ENCODE measurements at places on chromosomes 2 and 18.

- no peak for DNase-seq
These were observed 490.0 kb downstream of the TXNL1 start for GRCh38 chr18:56148373-56148772.

DNA sequence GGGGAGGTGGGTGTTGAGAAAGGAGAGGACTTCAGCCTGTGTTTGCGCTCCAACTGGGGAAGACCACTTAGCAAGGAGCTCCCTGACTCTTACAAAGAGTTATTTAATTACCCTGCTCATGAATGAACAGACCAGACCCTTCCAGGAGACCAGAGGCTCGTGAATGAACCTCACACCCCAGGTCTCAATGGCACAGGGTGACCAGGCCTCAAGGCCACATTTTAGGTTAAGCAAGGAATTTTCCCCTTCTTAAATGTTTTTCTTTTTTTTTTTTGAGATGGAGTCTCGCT, 25.3 kb downstream of the SMAD7 start:
- no peak for DNase-seq

DNA sequence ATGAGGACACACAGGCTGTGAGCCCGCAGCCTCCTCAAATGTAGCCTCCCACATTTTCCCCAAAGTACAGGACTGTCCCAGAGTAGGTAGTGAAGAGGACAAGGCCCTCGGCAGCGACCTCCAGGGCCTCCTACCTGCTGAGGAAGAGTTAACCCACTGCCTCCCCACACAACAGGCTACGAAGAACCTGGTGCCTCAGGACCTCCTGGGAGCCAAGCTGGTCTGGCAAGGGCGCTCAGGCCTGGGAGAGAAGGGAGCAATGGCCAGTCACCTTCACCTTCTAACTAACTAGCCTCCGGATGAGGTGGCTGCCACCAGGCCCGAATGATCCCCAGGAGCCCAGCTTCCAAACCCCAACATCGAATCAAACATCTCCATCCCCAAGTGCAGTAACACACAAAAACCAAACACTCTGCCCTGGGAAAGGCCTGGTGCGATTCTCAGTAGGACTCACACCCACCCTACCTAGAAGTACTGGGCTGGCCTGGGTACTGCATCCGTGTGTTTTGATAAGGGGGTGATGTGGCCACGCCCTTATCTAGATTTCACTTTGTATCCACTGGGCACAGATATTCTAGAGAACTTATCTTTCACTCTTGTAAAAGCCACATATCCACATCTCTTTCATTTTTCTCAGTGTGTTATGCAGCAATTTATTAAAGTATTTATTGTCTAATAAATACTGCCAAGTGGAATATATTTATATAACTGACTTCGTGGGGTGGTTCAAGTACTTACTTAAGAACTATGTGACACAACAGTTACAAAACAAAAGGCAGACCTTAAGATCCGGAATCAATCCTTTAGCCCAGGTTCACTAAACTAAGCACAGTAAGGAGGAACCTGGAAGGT, 9.7 kb downstream of the ERFE start:
- no peak for DNase-seq

DNA sequence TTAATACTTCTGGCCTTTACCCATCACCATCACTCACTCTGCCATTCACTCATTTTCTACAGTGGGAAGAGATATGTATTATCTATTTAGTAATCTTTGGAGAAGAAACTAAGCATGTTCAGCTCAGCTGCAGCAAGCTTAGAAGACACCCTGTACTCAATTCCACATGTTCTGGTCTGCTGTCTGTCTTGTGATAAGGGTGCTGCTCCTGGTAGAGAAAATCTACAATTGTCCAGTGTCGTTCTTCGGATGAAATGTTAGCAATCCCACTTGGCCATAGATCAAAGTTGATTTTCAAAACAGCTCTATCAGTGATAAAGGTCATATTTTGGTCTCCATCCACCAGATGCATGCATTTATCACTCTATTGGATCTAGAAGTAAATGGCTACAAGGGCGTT, 337.1 kb downstream of the LRRTM4 start:
- no peak for DNase-seq

- no peak for DNase-seq
These were observed 79.6 kb upstream of the ST6GAL2 start for GRCh38 chr2:106965611-106966010.

Measured in GM19239 (cell line).